SK-N-SH treated with all-trans-retinoic acid at 6 μM for 48 hours (cell line): ENCODE measurements at places on chromosomes 7 and 10.

DNA sequence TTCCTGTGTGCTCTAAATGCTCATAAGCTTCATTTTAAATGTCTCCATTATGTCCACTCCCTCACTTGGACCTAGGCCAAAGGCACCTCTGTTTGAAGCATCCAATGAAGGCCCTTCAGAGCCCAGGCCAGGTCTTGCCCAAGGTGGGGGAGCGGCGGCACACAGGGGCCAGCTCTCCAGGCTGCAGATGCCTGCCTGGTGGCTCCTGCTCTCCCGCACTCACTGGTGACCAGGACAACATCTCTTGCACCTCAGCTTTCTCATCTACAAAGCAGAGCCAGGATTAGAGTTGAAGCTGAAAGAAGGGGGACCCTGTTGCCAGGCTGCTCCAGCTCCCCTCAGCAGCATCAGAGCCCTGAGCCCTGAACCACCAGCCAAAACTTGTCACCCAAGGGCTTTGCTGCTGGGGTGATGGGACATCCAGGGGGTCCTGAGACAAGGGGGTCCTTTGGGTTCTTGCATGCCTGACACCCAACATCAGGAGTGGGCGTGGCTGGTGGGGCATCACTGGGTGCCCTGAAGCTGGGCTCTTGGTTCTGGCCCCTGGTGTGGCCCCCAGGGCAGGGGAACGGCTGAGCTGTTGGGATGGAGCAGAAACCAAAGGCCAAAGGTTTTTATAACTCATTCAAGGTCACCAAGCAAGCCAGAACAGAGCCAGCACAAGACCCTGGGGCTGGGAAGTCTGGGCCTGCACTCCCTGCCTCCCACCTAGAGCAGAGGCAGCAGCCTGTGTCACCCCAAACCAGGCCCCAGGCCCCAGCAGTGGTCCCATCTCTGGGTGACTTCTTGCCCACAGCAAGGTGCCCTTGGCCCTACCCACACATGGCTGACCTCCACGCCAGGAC is 1.2 kb downstream of the NACAD start:
- peak; percentile 1; the same call in 1 of the 3 replicates for ATAC-seq

DNA sequence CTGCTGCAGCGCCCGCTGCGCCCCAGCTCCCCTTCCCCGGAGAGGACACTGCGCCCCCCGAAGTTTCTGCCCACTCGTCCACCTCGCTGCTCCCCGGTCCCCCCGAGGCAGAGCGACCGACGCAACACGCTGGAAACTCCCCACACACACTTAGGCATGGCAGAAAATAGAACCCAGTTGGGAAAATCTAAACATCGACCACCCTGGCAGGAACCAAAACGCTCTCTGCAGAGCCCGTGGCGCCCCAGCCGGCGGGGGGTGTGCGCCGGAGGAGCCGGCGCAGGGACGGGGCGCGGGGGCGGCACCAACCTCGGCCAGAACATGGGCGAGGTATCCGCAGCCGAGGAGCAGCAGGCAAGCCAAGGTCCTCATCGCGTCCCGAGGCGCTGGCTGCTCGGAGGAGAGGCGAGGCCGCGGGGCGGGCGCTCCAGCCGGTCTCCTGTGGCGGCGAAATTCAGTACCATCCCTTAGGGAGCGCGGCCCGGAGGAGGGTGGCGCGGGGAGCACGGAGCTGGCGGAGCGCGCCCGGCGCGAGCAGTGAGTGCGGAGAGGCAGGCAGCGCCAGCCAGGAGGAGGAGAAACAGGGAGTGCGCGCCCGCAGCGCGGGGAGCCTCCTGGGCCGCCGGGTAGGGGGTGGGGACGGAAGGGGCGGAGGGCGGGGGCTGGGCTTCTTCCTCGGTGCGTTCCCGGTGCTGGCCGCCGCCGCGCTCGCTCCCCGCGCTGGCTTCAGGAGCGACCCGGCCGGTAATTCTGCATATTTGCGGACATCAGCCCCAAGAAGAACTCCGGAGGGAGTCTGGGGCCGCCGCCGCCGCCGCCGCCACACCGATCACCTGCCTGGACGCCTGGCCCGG is 789 bp downstream of the PDGFA start:
- peak; percentile 64 for ATAC-seq

GRCh38 chr7:98617051-98617959 is at the start of gene NPTX2:
TSS of gene NPTX2 (plus strand) at chr7:98617285. CDS start at chr7:98617462, 177 bp downstream.
- ATAC-seq = peak; percentile 67

- no peak for ATAC-seq
Observed at GRCh38 chr10:104622598-104623209, 18.4 kb upstream of the SORCS3 start.

DNA sequence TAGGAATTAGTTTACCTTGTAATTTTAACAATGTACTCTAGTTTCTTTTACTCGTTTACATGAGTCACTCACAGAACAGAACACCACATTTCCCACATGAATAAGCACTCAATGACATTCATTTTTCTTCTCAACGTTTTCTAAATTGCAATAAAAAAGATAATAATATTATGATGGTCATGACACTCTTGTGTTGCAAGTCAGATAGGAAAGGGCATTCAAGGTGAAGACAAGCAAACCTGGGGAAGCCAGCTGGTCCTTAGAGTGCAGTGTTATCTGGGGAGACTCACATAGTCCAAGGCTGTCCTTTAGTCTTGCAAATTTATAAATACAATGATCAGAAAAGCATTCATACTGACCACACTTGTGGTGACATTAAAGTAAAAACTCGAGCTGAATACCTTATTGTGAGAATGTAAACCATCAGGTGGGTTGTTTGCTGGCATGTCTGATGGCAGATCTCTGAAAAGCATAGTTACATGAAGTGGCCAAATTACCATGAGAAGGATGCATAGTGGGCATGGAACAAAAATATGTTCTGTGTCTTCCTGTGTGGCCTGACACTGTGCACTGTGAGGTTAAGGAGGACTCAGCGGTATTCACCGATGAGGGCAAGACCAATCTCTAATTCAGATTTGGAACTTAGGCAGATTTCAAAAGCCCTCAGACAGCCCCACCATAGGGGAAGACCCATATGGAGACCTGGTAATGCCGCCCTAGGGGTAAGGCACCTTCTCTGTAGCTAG is 158.9 kb upstream of the ASAH2 start:
- peak; percentile 47 for ATAC-seq

DNA sequence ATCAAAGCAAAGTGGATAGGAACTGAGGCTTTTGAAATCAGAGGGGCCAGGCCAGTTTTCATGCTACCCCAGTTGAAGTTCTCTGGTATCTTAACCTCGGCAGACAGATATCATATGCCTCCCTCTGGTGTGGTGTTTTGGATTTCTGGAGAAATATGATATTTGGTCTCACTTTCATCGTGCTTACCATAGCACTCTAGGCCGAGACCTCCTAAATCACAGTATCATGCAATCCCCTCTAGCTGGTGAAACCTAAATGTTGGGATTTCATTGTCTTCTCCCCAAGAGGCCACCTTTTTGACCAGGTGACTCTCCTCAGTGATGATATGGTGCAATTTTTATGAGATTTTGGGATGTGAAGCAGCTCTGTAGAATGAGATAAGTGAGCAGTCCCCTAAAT is 183.5 kb downstream of the CREB5 start:
- no peak for ATAC-seq

GRCh38 chr10:11716686-11717085 is 25.5 kb upstream of the ECHDC3 start:
- no peak for ATAC-seq

GRCh38 chr10:130067893-130068292 is 42.7 kb downstream of the C10orf143 start:
- ATAC-seq = no peak

DNA sequence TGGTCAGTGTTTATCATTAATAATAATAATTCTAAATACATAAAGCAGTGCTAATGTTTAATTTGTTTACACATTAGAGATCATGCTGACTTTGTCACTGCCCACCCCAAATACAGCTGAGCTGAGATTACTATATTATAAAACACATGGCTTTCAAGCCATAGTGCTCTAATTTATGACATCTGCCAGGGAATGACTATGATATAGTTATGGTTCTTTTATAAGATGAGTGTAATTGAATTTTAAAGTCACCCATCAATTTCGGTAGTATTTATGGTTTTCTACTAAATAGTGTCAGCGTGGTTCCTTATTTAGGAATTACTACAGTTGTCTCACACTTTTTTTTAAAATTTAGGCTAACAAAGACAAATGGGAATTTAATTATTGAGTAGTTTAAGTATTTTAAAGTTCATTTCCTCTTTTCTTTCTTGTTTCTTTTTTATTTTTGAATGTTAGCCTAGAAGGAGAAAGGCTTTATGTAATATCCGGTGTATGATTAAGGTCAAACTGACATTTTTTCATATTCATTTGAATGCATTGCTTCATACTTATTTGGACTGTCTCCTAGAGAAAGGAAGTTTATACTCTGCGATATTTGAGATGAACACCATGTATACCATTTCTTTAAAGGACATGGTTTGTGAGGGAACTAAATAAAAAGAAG is 3.9 kb downstream of the CDK14 start:
- no peak for ATAC-seq

- ATAC-seq = no peak
Observed at GRCh38 chr10:117360994-117361667, 14.1 kb downstream of the PDZD8 start.

GRCh38 chr10:55019439-55019838 is 218.4 kb upstream of the PCDH15 start:
- peak; percentile 30 for ATAC-seq
